Heart right ventricle (tissue), 16 donors: ENCODE measurements at places on chromosomes 5 and 9. TPM values are rescaled to one million over a fixed set of nuclear protein-coding genes. Genes with fewer than 3 reads are reported as not detected.
A peak's percentile ranks its signal among the peaks of the same experiment; 100 is the strongest.

DNA sequence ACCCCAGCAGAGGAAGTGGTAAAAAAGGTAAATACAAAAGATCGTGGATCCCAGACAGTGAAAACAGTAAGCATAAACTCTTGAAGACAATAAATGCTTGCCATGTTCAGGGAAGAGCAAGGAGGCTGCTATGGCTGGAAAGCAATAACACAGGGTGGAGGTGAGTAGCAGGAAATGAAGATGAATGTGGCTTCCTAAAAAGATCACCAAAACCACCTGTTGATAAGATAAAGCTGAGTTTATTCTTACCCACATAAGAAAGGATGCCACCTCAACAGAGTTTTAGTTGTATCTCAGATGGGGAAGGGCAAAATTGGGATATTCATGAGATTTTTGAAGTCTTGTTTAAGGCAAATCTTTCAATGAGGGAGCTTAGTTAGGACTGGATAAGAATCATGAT lies 273.3 kb downstream of the MSX2 start:
- no peak for DNase-seq

The ZBED3 gene
- 5.2 TPM for total RNA-seq

GRCh38 chr5:68002836-68003235 lies 212.7 kb upstream of the PIK3R1 start:
- DNase-seq: no peak

DNA sequence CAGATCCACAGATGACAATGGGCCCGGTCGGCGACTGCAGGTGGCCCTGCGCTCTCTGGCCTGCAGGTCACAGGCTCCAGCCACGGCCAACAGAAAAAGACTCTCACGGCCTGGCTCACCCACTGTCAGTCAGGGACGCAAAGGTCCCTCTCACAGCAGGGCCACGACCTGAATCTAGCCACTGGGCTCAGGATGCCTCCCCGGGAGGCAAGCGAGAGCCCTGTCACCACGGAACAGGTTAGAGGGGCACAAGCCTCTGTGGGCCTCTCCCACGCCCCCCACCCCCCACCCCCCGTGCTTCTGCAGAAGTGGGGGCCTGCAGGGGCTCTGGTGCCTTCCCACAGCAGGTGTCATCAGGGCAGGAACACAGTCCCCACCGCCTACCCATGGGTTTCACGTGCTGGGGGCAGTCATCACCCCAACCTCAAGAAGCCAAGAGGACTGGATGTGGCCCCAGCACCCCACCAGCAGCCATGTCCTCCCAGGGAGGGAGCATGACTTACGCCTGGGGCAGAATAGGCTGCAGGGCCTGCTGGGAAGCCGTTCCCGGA lies 17.3 kb upstream of the EGFL7 start:
- no peak for DNase-seq

GRCh38 chr5:108911055-108911454 lies 163.4 kb downstream of the FER start:
- DNase-seq: no peak

The INVS gene
- 4.8 TPM for total RNA-seq

GRCh38 chr9:129573977-129574376 lies 46.9 kb downstream of the C9orf50 start:
- DNase-seq: no peak

GRCh38 chr5:81522571-81522970 lies 128.6 kb upstream of the ACOT12 start:
- no peak for DNase-seq

- DNase-seq: no peak
These were observed 7.7 kb upstream of the SHISAL2B start for GRCh38 chr5:64682608-64683007.

DNA sequence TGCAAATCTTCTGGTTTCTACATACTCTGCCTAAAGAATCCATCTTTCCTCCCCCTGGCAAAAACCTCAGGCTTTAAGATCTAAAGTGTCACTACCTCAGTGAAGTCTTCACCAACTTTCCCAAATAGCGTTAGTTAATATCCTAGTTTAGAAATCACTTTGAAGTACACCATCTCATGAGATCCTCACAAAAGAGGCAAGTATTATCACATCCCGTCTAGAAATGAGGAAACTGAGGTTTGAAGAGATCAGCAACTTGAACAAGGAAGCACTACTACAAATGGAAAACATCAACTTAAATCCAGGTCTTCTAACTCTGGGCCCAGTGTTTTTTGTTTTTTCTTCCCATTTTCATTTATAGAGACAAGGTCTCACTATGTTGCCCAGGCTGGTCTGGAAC lies 4.6 kb downstream of the AP3B1 start:
- no peak for DNase-seq

The ITGA1 gene
- 23.2 TPM for total RNA-seq

GRCh38 chr5:73256862-73257261 lies 83.9 kb downstream of the TMEM174 start:
- DNase-seq: no peak

- DNase-seq: no peak
These were observed 180.4 kb upstream of the DAB2 start for GRCh38 chr5:39605145-39605544.

- no peak for DNase-seq
These were observed 36.3 kb downstream of the KLHL3 start for GRCh38 chr5:137699336-137700281.

DNA sequence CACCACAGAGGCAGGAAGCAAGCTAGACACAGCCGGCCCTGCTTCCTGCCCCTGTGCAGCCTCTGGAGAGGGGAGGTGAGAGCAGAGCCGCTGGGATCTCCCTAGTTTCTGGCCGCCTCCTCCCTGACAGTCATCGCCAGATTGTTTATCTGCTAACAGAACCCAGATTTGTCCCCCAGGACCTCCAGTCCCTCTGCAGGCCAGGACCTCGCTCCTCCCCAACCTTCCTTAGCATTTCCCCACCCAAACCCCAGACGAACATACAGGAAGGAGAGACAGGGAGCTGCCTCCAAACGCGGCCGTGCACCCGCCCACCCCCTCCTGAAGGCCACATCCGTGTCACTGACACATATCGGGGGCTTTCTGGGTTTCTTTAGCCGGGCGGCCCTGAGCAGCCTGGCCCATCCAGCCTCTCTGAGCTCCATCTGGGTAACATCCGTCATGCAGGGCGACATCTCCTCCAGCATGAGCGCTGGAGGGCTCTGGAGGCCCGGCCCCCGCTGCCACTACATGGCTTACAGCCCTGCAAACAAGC lies 47.5 kb downstream of the DBH start:
- peak; percentile 73 for DNase-seq

The DOCK8 gene
- 2.1 TPM for total RNA-seq

DNA sequence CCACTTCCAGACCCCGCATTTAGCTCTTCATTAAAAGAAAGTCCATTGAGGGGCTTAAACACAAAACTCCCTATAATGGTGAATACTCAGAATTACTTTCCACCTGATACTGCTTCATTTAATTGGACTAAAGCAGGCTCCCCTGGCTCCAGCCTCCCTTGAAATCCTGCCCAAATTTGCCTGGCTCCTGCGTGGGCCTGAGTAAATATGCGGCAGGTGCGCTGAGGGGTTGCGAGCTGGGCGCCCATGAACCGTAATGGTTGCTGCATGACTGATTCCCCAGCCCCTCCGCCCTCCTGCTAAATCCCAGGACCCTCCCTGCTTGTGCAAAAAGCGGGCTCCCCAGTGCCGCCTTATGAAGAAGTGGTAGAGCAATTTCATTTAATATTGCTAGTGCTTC lies 639.7 kb downstream of the BNC2 start:
- DNase-seq: no peak

- no peak for DNase-seq
These were observed 84.7 kb downstream of the FEM1C start for GRCh38 chr5:115459855-115460341.
